ENCODE measurements at places on chromosomes 11 and 22. TPM values are rescaled to one million over a fixed set of nuclear protein-coding genes. Genes with fewer than 3 reads are reported as not detected.
A peak's percentile ranks its signal among the peaks of the same experiment; 100 is the strongest.

MS4A2 gene
- total RNA-seq, result not detected

- DNase-seq, result no peak
These were observed 47.8 kb downstream of the PPP2R1B start for GRCh38 chr11:111718436-111718835.

- no peak for DNase-seq
These were observed 333.4 kb upstream of the B3GAT1 start for GRCh38 chr11:134745456-134745855.

- no peak for DNase-seq
These were observed 15.3 kb upstream of the MAML2 start for GRCh38 chr11:96358321-96358720.

DNA sequence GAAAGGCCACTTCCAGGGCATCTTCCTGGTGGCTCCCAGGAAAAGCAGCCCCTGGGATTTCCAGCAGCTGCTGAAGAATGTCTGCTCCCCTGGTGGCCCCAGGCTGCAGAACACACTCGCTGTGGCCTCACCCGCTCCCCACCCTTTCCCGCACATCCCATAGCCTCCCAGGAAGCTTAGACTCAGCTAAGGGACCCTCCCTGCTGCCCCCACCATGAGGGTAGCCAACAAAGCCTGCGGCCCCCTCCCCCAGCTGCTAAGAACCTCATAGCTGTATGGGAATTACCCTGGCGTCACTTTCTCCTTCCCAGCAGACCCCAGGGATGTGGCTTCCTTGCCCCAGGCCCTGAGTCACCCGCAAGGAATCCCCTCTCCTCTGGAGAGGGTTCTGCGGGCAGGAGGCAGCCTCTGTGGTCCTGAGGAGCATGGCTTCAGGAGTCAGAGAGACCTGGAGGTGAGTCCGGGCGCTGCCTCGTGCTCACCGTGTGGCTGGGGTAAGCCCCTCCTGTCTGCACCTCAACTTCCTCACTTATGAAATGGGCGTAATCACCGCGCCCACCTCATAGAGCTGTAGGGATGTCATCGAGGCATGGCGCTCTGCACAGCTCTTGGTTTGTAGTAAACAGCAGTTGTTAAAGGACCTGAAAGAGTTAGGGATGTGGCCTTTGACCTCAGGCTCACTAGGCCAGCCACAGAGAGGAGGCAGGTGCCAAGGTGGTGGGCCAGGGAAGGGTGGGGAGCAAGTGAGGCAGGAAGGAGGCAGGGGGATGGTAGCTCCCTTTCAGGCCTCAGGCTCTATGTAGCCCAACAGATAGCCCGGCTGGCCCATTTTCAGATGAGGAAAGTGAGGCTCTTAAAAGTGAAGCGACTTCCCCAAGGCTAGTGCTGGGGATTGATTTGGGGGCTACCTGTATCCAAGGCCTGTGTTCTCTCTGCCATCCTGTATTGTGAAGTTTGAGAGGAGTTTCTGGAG, 71.2 kb downstream of the LRRC32 start:
- no peak for DNase-seq

DNA sequence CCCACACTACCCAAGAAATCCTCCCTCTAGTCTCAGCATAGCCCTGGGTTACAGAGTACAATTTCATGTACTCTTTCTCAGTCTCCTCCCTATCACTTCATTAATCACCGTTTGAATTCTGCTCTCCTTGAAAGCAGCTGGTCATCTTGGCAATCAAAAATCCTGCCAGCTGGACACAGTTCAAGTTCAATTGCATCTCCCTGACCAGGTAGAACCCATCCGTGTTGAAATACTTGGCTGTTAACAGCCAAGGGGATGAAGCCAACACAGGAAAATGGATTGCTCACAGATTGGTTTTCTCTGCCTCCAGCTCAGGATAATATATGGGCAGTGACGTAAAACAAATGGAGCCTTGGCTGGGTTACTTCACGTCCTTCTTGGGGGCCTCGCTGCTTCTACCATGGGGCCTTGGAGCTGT, 55.1 kb upstream of the GRK3 start:
- DNase-seq, result no peak

DNA sequence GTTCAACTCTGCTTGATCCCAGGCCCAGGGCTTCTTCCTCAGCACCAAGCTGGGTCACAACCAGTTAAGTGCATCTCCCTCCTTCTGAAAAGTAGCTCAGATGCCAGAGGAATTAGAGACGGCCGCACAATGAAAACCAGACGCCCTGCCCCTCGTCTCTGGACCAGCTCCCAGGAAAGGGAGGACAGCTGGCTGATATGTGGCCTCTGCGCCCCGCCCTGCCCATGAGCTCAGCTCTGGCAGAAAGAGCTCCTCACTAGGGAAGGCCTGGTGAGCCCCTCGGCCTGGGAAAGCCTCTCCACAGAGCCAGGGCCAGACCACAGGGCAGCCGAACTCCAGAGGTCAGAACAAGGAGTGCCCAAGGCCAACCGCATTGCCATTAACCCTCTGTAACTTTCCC, 18.1 kb upstream of the SCGB1A1 start:
- no peak for DNase-seq

- DNase-seq, result no peak
These were observed 5.1 kb downstream of the CARS1 start for GRCh38 chr11:3052109-3052479.

- DNase-seq, result peak; percentile 71
These were observed at the start of gene SPINDOC for GRCh38 chr11:63813035-63813562. Gene SPINDOC, plus strand, starts transcription at chr11:63813456. Its CDS starts 231 bp downstream, at chr11:63813687.

- DNase-seq, result no peak
These were observed 26.9 kb upstream of the OR6M1 start for GRCh38 chr11:123833095-123833494.

Data from neural crest cell (in vitro differentiated cells).